ENCODE measurements at places on chromosomes 12 and 14.

DNA sequence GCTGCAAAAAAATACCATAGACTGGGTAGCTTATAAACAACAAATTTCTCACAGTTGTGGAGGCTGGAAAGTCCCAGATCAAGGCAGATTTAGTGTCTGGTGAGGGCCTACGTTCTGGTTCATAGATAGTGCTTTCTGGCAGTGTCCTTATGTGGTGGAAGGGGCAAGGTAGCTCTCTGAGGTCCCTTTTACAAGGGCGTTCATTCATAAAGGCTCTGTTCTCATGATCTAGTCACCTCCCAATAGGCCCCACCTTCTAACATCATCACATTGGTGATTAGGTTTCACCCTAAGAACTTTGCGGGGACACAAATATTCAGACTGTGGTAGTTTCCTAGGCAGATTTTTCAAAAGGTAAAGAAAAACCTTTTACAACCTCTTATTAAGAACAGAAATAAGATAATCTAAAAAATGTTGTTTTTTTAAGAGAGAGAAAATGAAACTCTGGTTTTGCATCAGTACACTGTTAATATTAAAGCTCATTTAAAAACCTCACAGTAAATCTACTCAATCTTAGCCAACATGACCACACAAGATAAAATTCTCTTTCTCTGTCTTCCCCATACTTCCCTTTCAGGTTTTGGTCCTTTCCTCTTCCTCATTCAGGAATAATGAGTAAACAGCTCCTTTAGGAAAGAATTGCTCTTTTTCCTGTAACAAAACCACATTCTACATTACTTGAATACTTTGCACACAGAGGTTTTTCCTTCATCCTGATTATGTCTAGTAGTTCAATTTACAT, 117.5 kb downstream of the UNC79 start:
- no peak for DNase-seq

GRCh38 chr12:75315518-75315917, 14.6 kb downstream of the CAPS2 start:
- DNase-seq, result no peak

- DNase-seq, result no peak
Measured at GRCh38 chr14:69855180-69855832, 23.9 kb upstream of the SMOC1 start.

DNA sequence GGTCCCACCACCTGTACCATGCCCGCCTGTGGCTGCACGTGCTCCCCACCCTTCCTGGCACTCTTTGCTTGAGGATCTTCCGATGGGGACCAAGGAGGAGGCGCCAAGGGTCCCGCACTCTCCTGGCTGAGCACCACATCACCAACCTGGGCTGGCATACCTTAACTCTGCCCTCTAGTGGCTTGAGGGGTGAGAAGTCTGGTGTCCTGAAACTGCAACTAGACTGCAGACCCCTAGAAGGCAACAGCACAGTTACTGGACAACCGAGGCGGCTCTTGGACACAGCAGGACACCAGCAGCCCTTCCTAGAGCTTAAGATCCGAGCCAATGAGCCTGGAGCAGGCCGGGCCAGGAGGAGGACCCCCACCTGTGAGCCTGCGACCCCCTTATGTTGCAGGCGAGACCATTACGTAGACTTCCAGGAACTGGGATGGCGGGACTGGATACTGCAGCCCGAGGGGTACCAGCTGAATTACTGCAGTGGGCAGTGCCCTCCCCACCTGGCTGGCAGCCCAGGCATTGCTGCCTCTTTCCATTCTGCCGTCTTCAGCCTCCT, 1.1 kb downstream of the INHBE start:
- peak; percentile 46 for DNase-seq

DNA sequence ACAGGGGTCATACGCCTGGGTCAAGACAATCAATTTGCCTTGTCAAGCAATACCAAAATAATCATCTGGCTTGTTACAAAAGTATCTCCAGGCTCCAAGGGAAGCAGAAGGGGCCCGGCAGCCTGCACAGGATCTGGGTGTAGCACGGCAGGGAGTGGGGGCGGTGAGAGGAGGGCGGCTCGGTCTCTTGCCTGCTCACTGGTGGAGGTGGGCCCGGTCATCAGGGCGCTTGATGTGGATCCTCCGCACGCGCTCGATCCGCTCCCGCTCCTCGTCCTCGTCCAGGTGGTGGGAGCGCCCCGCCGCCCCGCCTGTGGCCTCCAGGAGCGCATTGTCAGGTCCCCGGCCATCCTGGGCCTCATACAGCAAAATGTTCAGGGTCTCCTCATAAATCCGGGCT, 25.7 kb downstream of the KCTD10 start:
- DNase-seq, result no peak

DNA sequence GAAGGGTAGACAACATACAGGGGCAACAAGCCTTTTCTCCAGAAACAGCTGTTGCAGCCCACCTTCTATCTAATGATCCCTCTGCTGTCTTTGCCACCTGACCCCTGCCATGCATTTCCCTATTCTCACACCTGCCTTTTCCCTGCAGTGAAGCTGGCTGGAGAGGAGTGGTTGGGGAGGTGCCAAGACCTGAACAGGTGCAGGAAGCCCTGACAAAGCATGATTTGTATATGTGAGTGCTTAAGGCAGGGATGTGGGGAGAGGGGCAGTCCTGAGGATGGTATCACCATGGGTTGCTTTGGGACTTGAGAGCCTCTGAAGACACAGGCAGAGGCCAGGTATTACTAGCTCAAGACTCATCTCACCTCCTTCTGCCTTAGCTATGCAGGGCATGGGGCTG, 2.9 kb upstream of the PFDN5 start:
- DNase-seq, result no peak

GRCh38 chr14:105865266-105865903, 339.0 kb downstream of the TMEM121 start:
- no peak for DNase-seq

- DNase-seq, result no peak
Measured at GRCh38 chr12:27553941-27554340, 29.9 kb downstream of the PPFIBP1 start.

- DNase-seq, result peak; percentile 80
Measured at GRCh38 chr12:51318846-51319599, 5.0 kb downstream of the BIN2 start.

GRCh38 chr12:123757561-123757960, 4.5 kb upstream of the DNAH10 start:
- DNase-seq, result no peak

- no peak for DNase-seq
Measured at GRCh38 chr12:58387199-58387598, 445.8 kb downstream of the ATP23 start.

DNA sequence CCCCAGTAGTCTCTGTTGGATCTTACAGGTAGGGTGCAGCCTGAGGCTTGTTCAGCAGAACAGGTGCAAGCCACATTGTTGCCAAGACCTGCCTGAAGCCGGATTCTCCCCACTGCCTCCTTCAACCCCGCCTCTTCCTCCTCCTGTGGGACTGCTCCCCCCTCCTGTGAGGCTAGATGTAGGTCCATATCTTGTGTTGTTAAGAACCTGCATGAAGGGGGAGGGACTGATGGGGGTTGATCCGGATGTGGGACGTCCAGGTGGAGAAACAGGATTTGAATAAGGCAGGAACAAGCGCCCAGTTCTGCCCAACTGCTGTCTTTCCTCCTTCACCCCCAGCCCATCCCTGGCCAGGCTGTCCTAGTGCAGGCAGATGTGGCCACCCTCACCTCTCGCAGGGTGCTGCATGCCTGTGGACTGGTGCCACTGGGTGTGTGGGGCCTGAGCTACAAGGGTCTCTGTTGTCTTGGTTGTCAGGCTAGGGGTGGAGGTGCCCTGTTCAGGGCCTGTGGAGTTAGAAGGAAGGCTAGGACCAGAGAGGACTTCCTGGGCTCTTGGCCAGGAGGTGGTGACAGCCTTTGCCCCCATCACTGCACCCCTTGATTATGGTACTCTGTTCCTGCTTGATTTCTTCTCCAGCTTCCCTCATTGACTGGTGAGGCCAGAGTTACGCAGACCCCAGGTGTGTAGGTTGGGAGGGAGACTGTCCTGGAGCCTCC, 1.4 kb downstream of the NR4A1 start:
- DNase-seq, result no peak

GRCh38 chr12:78490861-78491260, 373.7 kb upstream of the SYT1 start:
- no peak for DNase-seq

GRCh38 chr14:36493761-36494160, 26.3 kb downstream of the NKX2-1 start:
- no peak for DNase-seq

- DNase-seq, result no peak
Measured at GRCh38 chr12:47274760-47275159, 195.0 kb upstream of the AMIGO2 start.

DNA sequence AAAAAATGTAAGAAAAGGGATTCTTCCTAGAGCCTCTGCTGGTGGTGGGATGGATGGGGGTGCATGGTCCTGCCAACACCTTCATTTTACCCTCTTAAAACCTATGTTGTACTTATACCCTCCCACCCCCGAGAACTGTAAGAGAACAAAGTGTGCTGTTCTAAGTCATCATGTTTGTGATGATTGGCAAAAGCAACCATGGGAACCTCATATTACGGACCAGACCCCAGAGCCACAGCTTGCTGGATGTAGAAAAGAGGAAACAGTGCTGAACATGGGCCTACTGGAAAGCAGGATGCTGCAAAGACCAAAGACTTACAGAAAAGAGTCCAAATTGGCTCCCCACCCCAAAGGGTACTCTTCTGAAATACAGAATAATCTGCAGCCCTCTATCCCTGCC, 311.2 kb downstream of the DUSP6 start:
- DNase-seq, result peak; percentile 36

DNA sequence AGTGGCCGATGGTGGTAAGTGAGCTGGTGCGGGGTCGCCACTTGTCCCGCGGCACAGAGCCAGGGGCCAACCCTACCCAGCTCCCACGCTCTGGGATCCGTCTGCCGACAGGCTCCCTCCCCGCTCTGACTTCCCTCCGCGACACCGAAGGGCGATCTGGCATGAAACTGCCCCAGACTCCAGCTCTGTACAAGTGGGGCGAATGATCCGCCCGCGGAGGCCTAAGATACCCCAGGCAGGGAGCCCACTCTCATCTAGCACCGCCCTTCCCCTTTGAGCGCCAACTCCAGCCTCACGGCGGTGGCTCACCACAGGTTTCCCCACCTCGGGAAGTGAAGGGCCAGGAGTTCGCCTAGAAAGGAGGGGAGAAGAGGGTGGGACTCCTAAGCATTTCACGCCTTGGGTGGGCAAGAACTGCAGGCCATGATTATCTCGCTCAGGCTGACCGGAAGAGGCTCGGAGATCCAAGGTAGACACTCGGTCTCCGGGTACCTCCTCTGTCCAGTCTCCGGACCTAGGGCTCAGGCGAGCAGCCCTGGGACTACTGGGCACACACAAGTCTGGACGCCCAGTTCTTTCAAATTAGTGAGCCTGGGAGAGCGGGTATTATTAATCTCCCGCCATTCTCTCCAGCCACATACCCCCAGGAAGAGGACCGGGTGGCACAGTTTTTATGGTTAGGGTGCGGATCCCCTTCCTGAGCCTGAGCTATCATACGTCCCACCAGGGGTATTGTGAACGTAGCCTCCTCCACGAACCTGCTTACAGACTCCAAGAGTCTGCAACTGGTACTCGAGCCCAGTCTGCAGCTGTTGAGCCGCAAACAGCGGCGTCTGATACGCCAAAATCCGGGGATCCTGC, 849 bp downstream of the WNT1 start:
- no peak for DNase-seq

DNA sequence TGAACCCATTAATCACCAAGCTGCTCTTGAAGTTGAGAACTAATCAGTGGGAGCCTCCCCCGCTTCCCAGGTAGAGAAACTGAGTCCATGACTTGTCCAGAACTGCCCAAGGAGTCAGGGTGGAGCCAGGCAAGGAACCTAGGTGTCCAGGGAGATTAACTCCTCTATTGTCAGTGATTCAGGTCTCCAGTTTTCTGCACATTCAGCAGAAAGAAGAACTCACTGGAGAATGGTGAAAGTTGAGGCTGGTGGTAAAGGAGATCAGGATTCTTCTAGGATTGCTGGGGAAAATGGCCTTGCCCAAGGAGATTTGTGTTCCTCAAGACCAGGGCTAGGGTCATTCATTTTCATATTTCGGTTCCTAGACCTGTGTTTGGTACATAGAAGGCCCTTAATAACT, 87.2 kb upstream of the CISTR start:
- DNase-seq, result no peak

GRCh38 chr14:91570021-91570420, 59.9 kb upstream of the PPP4R3A start:
- no peak for DNase-seq

GRCh38 chr12:89129167-89129870, 223.0 kb downstream of the DUSP6 start:
- no peak for DNase-seq

GRCh38 chr12:10559244-10559643, 53.6 kb downstream of the EIF2S3B start:
- peak; percentile 23 for DNase-seq

DNA sequence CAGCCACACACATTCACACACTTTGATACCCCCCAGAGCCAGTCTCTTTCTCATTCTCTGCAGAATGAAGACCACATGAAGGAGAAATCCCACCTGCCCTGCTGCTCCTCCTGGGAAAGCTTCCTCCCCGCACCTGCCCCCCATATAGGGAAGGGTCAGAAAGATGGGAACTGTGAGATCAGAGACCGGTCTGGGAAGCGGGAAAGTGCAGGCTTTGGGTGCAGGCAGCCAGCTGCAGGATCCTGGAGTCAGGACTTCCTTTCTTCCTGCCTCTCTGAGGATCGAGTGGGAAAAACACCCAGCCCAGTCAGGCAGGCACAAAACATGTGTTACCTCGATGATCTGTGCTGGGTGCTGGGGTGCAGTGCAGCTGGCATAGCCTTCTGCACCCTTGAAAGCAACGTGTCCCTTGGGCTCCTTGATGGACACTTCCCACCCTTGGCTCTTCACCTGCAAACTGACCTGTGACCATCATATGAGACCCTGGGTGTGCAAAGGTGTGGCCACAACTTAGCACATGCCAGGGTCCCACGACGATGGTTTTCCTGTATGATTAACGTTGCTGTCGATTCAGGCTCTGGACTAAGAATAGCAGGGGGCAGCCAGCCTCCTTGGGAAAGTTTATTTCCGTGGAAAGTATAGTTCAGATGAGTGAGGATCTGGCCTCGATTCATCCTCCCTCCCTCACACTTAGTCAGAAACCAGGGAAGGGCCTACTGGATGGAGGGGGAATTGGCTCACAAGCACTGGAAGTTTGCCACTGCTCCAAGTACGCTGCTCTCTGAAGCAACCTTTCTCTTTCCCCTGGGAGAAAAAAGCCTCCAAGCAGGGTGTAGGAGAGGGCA, 105.4 kb upstream of the MED13L start:
- no peak for DNase-seq

DNA sequence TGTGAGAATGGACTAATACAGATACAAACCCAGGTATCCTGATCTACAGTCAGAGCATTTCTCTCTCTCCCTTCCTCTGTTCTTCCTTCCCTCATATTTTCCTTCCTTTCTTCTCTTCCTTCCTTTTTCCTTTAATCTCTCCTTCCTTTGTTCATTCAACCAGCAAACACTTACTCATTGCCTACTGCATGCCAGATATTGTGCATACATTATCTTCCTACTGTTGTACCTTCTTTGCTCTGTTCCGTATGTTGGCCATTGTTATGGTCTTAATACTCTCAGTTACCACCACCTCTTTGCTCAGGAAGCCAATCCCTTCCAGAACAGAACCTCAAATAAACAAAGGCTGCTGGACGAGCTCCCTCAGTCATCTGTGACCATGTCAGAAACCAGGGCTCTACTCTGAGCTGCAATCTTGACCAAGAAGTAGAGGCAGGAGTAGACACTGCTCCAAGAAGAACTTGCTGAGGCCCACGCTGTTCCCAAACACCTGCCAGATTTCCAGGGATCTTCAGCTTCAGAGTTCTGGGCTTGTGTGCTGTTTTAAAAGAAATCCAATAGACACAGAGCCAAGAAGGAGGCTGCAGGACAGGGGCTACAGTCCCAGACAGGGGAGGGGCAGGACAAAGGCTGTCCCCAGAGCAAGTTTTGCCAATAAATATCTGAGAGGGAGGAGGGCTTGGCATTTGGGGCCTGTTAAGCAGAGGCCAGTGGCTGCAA, 526.7 kb upstream of the TBX3 start:
- no peak for DNase-seq
